ENCODE measurements at places on chromosomes 13 and 19.
A peak's percentile ranks its signal among the peaks of the same experiment; 100 is the strongest.

DNA sequence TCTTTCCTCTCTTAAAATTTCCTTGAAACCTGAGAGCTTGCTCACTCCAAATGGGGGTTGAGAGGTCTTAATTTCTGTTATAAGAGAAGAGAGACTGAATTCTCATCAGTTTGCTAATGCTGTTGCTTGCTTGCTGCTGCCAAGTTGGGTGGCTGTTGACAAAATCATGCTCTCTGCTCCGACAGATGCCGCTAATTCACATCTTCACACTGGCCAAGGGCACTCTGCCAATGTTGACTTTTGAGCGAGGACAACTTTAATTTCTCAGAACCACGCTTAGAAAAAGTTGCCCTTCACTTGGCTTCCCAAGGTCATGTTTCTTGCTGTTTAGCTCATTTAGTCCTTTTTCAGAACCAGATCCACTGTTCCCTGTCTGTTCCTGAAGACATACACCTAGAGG, 402.9 kb downstream of the HS6ST3 start:
- DNase-seq: peak; percentile 48

DNA sequence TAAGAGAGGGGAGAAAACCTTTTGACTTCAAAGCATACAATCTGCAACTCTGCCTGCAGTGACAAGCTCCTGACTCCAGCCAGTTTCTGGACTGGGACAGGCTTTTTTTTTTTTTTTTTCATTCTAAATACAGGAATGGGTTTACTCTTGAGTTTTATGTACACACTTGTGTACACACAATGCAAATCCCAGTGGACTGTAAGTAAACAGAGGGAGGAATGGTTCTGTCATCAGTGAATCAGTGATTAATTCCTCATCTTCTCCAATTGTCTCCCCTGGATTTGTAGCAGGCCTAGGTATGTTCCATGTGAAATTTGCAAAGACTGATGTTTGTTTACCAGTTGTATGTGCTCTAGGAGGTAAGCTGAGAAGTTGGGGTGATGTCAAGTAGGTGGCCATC, 184.8 kb downstream of the SHISA2 start:
- no peak for DNase-seq

GRCh38 chr13:27481766-27482165, 31.4 kb upstream of the MTIF3 start:
- DNase-seq: peak; percentile 15

GRCh38 chr13:105814219-105814901, 721.1 kb downstream of the EFNB2 start:
- DNase-seq: no peak

DNA sequence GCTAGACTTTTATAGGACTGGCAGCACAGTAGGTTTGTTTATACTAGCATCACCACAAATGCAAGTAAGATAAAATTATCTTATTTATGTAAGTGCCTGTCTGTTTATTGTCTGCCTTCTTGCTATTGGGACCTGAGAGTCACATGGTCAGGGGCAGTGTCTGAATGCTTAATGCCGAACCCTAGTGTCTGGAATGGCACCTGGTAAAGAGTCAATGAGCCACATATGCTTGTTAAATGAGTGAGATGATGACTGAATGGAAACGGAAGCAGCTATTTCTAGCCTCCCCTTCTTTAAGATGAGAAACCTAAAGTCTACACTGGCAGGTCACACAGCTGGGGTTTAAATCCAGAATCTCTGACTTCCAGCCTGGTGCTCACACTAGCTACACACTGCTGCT, 92.2 kb downstream of the STOML3 start:
- DNase-seq: no peak

GRCh38 chr19:33746159-33746558, 50.5 kb upstream of the KCTD15 start:
- DNase-seq: no peak

- DNase-seq: peak; percentile 18
Observed at GRCh38 chr13:46345398-46345797, 41.7 kb downstream of the RUBCNL start.

DNA sequence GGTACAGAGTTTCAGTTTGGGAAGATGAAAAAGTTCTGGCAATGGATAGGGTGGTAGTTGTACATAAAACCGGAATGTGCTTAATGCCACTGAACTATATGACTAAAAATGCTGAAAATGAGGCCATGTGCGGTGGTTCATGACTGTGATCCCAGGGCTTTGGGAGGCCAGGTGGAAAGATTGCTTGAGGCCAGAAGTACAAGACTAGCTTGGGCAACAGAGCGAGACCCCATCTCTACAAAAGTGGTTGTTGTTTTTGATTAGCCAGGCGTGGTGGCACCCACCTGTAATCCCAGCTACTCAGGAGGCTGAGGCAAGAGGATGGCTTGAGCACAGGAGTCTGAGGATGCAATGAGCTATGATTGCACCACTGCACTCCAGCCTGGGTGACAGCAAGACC, 12.8 kb downstream of the SMAD9 start:
- DNase-seq: no peak

DNA sequence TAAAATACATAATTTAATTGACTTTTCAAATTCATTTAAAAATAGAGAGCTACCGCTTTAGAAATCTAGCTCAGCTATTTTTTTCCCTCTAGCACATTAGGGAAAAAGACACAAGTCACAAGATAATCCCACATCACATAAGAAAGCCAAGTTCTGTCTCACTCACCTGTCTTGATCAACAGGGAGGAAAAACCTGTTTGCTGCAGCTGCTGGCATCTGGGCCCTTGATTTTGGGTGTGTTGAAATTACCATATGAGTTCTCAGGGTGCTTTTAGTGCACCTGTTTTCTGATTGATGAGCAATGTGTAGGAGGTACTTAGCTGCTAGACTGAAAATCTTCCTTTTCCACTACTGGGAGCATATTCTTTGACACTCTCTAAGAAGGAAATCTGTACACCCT, 53.8 kb downstream of the ZDHHC20 start:
- DNase-seq: no peak

- no peak for DNase-seq
Observed at GRCh38 chr13:111559612-111560403, 239.4 kb downstream of the TEX29 start.
